ENCODE measurements at places on chromosomes 4 and X.

GRCh38 chrX:74510401-74510800 lies 89.1 kb downstream of the SLC16A2 start:
- DNase-seq: no peak

DNA sequence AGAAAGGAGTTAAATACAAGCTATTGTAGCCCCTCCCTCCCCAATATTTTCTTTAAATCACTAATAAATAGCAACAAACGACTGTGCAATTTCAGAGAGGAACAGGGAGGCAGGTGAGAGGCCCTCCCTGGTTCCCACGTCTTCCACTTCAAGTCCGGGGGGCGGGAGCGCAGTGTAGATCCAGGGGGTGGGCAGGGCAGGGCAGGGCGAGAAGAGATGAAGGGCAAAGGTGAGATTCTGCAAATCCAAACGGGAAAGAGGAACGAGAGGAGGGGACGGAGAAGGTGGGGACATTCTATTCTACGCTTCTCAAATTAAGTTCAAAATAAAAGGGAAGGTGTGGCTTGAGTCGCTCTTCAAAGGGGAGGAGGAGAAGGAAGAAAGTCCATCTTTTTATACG lies 6.8 kb downstream of the NKX6-1 start:
- no peak for DNase-seq

GRCh38 chr4:60938621-60939020 lies 261.5 kb upstream of the ADGRL3 start:
- no peak for DNase-seq

- DNase-seq: no peak
These were observed 555.0 kb downstream of the ANKRD50 start for GRCh38 chr4:124157396-124158083.

DNA sequence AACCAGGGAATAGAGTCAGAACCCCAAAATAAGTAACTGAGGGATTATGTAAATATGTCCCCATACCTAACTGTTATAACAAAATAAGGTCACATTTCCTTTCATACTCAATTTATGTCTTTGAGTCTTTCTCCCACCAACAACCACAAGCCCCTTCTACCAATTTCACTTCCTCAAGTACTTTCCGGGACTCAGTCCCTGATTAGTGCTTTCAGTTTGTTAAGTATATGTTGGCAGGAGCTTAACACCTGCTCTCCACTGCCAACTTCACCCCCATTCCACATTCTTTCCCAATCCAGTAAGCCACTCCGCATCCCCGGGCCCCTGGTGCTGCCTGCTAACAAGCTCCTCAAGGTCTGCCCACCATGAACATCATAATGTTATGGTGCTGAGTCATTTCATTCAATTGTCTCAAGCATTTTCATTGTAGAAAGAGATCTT lies 71.3 kb upstream of the SPRY1 start:
- no peak for DNase-seq

DNA sequence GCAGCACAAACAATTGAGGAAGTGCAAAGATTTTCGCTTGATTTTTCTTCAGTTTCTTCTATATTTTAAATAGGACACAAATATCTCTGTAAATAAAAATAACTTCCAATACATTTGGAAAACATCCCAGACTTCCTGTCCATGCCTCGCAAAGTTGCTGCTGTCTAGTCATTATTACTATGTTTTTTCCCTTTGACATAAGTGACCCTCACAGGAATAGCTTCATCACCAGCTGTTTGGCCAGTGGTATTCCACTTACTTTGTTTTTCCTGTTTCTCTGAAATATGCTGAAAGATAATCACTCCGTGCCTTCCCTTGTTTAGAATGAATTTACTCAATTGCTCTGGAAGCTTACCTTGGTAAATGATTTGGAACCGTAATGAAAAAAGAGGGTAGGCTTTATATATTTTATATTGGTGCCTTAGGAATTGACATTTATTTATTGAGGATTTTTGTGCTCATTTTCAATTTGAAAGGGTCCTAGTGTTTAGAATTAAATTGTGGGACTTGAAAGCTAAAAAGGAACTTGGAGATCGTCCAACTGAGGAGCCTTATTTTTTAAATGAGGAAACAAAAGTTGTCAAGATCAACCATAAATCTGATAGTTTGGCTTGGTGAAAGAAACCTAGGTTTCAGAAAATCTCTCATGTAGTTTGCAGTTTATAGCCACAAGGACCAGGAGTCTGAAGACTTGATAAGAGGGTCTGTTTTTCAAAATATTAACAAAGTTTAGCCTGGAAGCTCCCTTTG lies 65.6 kb downstream of the CDKL5 start:
- DNase-seq: no peak

- DNase-seq: no peak
These were observed 280.9 kb upstream of the EPHA5 start for GRCh38 chr4:65951177-65951576.

GRCh38 chr4:36870121-36870520 lies 374.4 kb upstream of the NWD2 start:
- no peak for DNase-seq

DNA sequence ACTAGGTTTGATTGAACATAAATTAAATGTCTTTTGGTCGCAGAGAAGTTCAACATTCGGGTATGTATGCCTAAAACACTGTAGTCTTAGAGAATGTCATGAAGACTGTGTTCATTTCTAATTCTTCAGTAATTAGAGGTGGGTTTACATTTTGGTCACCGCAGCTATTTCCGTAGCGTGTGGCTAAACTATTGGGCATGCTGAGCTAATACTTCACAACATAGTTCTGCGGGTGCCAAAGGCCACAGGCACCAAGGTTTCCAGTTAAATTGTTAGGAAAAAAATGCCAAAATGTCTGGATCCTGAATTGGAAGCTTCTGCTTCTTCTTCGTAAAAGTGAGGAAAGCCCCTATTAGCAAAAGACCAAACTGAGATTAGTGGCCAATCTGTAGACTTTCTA lies 25.1 kb downstream of the SMIM31 start:
- no peak for DNase-seq

DNA sequence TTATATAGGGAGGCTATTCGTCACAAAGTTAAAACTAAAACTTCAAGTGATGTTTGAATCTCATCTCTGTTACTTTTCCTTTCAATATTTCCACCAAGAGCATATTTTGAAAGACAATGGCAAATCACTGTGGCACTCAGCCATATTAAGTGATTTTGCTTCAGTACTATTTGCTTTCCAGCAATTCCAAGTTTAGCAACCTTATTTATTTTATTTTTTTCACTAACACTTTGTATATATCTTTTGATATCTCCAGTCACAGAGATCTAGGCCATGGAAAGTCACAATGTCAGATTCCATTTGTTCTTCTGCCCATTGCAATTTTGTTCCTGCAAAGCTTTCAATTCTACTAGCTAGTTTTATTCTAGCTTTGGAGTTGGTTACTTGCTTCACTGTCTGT lies 1514.5 kb upstream of the ADGRL3 start:
- no peak for DNase-seq

DNA sequence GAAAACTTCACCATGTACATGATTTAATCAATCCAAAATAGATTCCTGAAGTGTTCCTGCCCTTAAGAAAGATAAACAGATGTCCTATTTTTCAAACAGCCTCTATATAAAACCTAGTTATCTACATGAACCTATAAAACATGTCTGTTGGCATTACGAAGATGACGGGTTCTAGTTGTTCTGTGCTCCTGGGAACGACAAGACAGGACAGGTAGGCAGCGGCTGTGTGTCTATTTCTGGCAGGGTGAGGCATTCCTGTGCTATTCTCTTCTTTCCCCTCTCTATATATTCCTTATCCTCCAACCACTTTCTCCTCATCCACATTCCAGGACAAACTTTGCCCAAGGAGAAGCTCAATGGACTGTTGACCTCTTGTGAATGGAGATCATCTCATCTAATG lies 6.1 kb downstream of the FAT1 start:
- DNase-seq: no peak

- no peak for DNase-seq
These were observed 63.3 kb downstream of the USP9X start for GRCh38 chrX:41148553-41148952.

- no peak for DNase-seq
These were observed 1755.2 kb downstream of the C4orf33 start for GRCh38 chr4:130851107-130851506.

DNA sequence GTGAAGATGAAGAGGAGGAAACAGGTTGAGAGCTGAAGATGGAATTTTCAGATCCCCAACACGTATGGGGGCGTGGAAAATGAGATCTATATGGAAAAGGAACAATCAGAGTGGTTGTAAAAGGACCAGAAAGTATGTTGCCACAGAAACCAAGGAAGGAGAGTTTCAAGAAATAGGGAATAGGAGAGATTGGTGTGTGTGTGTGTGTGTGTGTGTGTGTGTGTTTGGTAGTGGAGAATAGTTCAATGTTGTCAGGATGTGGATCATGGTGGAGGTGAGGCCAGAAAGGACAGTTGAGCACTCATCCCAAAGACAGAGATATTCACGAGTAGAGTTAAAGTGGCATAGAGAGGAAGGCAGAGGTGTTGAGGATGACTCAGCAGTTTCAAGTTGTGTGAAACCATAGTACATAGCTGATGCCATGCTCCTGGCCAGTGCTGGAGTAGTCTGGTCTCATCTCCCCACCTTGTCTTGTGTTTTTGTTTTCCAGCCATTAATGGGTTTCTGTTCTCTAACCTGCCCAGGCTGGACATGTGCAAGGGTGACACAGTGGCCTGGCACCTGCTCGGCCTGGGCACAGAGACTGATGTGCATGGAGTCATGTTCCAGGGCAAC lies 36.1 kb downstream of the HEPH start:
- no peak for DNase-seq

DNA sequence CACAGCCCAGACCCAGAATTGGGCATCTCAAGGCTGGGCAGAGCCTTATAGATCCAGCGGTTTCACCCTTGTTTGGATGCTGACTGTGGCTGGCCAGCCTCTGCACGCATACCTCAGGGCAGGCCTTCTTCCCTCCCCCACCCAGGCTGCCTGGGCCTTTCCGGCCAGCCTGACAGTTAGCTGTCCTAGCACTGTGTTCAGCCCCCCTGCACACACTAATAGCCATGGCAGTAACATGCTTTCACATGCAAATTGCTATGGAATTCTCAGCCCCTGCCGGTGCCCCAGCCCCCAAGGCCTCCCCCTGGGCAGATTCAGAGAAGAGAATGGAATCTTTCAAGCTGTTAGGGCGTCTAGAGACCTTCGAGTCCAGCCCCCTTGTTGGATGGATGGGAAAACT lies 17.7 kb downstream of the EFNB1 start:
- DNase-seq: no peak

DNA sequence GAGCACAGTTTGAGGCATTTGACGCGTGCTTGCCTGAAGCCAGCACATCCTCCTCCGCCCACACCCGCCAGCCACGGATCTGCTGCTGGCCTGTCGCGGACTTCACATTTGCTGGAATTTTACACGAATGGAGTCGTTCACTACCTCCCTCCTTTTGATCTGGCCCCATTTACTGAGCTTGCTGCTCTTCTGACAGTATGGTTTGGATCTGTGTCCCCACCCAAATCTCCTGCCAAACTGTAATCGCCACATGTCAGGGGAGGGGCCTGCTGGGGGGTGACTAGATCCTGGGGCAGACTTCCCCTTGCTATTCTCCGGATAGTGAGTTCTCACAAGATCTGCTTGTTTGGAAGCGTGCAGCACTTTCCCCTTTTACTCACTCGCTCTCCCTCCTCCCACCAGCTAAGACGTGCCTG lies 19.9 kb upstream of the CPLX1 start:
- no peak for DNase-seq

- no peak for DNase-seq
These were observed 30.3 kb downstream of the ARL9 start for GRCh38 chr4:56535915-56536314.

DNA sequence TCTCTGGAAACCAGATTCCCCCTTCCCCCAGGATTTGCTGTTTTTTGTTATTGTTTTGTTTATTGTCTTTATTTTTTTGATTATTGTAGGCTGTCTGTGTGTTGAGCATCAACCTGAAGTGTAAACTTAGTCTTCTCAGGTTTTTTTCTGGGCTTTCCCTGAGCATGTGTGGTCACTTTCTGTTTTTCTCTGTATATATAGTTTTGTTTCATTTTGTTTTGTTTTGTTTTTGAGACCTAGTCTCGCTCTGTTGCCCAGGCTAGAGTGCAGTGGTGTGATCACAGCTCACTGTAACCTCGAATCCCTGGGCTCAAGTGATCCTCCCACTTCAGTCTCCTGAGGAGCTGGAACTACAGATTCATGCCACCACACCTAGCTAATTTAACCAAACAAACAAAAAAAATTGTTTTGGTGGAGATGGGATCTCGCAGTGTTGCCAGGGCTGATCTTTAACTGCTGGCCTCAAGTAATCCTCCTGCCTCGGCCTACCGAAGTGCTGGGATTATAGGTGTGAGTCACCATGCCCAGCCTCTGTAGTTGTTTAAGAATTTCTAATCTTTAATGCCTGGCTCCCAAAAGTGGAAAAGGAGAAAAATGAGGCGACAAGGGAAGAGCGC lies 9.1 kb downstream of the IL13RA1 start:
- no peak for DNase-seq

DNA sequence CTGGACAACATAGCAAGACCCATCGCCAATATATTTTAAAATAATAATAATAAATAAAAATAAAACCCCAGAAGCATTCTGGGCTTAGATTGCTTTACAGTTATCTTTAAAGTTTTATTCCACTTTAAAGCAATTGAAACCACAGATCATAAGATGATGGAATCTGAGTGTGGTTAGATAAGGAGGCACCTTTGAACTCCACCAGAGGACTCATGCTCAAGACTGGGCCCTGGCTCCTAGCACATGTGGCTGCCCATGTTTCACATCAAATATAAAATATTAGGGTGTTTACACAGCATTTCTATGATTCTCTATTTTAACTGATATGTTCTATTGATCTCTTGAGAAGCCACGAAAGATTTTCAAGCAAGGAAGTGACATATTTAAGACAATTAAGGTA lies 52.6 kb upstream of the BBS12 start:
- no peak for DNase-seq

DNA sequence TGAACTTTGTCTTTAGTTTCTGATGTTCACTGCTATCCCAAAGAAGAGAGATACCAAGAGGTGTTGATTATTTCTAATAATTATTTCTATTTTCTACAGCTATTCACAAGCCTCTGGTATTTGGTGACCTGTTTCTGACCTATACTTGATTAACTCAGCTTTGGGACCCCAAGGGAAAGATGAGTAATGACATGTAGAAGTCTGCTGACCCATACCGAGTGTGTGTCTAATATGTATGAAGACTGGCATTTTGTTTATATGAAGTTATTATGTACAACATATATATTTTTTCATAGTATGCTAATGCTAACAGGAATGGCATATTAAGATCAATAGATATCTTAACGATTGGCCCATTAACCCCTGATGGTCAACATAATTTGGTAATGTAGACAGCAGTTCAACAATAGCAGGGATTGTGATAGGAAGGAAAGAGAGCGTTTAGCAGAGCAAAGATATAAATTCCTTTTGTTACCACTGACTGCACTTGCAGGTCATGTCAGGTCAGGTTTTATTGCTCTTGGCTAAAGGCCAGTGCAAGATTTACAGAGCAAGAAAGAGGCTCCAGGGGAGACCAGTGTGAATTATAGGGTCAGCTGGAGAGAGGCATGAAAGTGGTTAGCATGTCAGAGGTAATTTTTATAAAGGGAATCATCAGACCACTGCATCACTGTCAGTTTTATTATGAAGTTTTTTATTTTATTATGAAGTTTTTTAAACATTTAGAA lies 94.7 kb upstream of the DIPK2B start:
- DNase-seq: no peak

- DNase-seq: peak; percentile 11
These were observed 32.4 kb downstream of the FGFRL1 start for GRCh38 chr4:1043651-1044468.
